ENCODE measurements at places on chromosomes 1 and 21. TPM values are rescaled to one million over a fixed set of nuclear protein-coding genes. Genes with fewer than 3 reads are reported as not detected.

DNA sequence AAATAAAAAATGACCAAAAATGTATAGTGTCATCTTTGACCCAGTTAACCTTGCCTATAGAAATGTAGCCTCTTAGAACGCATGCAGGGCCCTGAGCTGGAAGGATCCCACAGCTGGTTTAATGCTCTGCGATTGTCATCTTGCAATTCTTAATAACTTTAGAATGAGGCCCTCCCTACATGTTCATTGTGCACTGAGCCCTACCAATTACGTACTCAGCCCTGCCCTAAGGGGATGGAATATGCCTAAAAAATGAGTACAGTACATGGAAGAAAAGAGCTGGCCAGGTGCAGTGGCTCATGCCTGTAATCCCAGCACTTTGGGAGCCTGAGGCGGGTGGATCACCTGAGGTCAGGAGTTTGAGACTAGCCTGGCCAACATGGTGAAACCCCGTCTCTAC lies 57.8 kb upstream of the BCAR3 start:
- DNase-seq: no peak

- DNase-seq: no peak
These were observed 6.5 kb upstream of the MFAP2 start for GRCh38 chr1:16986962-16987361.

DNA sequence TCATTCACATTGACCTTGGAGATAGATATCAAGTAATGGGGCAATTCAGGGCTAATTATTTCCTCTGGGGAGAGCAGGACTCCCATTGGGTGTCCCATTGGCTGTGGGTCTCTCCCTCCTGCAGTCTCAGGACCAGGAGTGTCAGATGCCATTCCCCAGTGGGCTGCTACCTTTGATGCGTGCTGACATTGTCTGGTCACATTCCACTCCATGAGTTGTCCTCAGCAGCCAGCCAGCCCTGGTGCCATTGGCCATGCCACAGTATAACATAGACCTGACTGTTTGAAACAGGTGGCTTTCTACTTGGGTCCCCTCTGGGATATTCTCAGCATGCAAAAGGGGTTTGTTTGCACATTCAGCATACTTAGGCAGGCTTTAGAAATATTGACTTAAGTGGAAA lies 118.5 kb downstream of the MRPS6 start:
- no peak for DNase-seq

DNA sequence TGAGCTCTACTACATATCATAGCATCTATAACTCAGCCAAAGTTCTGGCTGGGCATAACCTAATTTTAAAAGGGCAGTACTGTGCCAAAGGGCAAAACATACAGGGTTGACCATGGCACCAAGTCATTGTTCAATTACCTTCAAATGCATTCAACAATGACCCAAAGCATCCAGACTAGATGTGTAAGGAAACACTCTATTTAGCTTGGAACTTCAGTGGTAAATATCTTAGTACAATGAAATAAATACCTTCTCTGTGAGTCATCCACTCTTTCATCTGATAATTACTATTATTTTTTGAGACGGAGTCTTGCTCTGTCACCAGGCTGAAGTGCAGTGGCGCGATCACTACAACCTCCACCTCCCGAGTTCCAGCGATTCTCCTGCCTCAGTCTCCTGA lies 70.0 kb downstream of the NVL start:
- no peak for DNase-seq

GRCh38 chr1:245888809-245889208 lies 618.3 kb downstream of the SMYD3 start:
- peak; percentile 25 for DNase-seq

GRCh38 chr1:39370602-39371001 lies 120.8 kb upstream of the BMP8A start:
- DNase-seq: no peak

DNA sequence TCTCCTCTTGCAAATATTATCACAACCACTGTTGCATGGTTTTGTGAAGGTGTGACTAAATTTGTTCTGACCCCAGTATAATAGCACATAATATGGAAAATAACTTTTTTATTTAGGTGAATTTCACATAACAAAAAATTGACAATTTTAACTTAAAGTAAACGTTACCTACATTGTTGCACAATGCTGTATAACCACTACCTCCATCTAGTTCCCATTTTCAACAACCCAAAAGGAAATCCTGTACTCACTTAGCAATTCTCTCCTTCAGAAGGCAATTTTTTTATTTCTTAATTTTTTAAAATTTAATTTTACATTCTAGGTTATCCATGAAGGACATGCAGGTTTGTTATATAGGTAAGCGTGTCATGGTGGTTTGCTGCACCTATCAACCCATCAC lies 95.2 kb downstream of the KCNJ6 start:
- no peak for DNase-seq

GRCh38 chr1:228452194-228453021 lies 34.8 kb upstream of the RNF187 start:
- DNase-seq: no peak

DNA sequence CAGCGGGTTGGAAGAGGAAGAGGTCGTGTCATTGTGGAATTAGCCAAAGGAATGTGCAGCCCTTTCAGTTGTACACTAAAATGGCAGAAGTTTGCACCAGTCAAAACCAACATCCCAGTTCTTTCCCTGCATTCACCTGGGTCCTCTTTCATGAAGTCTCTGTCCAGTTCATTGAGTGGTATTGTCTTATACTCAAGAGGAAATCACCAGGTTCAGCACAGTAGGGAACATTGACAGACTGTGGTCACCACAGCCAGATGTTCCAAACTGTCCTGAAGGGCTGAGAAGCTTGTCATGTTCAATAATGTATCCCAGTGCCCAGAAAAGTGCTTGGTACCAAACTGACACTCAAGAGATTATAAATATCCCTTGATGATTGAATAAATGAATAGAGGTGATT lies 131.6 kb downstream of the GLUL start:
- DNase-seq: no peak

DNA sequence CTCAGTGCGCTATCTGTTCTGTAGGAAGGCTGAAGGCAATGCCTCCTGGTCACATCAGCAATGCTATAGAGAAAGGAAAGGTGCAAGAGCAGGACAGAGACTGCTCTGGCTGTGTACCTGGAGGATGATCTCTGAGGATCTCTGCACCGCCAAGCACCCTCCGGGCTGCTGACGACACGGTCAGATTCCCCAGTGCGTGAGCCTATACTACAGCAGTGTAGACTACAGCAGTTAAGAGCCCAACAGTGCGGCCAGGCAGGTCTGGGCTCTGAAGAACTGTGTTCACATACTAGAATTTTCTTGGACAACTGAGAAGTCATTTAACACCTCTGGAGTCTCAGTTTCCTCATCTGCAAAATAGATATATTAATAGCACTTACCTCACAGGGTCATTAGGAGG lies 39.9 kb downstream of the ITPKB start:
- no peak for DNase-seq

- no peak for DNase-seq
These were observed 4.8 kb upstream of the RHCE start for GRCh38 chr1:25425098-25426085.

- no peak for DNase-seq
These were observed 998.6 kb upstream of the NCAM2 start for GRCh38 chr21:19999369-20000272.

- no peak for DNase-seq
These were observed 153.5 kb upstream of the GALNT2 start for GRCh38 chr1:229913489-229913888.

- no peak for DNase-seq
These were observed 123.7 kb upstream of the EDN2 start for GRCh38 chr1:41608211-41608610.

DNA sequence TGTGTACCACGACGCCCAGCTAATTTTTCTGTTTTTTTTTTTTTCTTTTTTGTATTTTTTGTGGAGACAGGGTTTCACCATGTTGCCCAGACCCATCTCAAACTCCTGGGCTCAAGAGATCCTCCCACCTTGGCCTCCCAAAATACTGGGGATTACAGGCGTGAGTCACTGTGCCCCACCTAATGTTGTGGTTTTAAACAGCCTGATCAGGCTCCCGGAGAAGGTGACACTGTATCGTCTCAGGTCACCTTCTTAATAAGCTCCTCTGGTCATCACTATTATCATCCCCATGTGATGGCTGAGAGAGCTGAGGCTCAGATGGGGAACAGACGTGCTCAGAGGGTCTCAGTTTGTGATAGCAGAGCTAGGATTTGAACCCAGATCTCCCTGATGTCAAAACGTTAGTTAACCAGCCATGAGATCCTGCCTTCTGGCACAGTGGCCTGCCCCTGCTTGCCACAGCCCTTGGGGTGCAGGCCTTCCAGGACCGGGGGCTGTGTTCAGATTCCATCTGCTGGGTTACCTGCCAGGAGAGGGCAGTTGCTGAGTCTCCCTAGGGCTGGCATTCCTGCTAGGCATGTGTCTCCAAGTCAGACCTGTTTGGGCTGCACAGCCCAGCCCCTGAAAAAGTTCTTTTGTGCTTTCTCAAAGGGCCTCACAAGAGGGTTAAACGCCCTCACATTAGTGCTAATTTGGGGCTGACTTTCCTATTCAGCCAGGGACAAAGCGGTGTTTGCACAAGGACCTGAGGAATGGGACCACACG lies 32.7 kb upstream of the GRHL3 start:
- no peak for DNase-seq

DNA sequence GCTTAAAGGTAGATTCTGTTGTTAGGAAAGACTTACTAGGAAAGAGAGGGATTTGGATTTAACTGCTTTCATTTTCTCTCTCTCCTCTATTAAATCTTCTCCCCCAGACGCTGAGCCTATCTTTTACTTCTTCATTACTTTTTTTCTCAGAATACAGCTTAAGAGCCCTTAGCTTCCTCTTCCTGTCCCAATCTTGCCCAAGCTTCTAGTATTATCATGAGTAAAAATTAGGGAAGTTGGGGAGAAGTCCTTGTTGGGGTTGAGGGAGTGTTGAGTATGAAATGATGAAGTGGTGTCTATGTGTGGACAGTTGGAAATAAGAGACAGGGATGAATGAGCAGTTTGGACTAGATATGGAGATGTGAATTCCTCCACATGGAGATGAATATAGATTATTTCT lies 35.0 kb downstream of the ACP6 start:
- DNase-seq: no peak

DNA sequence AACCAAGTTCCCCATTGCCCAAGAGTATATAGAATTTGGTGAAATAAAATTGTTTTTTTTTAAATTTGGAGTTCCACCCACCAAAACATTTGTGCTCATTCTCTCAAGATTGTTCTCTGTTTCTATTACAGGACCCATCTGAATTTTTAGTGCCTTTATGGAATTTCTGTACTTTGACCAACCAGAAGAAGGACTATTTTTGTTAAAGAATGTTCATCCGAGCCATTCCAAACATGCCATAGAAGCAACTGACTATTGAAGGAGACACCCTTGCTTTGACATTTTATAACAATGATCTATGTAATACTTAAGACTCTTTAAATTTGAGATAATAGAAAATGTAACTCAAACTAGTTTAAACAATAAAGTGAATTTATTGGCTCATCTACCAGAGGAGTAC lies 655.7 kb upstream of the ADAMTS5 start:
- DNase-seq: no peak

DNA sequence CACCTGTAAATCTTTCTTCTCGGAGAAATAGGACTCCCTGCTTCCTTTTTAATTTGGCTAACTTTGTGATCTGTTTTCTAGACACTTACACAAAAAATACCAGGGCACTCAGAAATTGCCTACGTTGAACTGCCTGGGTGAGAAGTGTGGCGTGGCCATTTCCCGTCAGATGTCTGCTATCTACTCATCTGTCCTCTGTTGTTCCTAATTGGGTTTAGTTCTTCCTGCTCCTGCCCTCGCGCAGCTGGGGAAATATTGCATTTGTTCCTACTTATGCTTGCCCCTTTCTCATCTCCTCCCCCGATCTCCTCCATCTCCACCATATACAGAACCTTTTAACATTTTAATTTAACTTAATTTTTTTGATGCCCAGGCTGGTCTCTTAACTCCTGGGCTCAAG lies 55.1 kb downstream of the CD58 start:
- DNase-seq: no peak

DNA sequence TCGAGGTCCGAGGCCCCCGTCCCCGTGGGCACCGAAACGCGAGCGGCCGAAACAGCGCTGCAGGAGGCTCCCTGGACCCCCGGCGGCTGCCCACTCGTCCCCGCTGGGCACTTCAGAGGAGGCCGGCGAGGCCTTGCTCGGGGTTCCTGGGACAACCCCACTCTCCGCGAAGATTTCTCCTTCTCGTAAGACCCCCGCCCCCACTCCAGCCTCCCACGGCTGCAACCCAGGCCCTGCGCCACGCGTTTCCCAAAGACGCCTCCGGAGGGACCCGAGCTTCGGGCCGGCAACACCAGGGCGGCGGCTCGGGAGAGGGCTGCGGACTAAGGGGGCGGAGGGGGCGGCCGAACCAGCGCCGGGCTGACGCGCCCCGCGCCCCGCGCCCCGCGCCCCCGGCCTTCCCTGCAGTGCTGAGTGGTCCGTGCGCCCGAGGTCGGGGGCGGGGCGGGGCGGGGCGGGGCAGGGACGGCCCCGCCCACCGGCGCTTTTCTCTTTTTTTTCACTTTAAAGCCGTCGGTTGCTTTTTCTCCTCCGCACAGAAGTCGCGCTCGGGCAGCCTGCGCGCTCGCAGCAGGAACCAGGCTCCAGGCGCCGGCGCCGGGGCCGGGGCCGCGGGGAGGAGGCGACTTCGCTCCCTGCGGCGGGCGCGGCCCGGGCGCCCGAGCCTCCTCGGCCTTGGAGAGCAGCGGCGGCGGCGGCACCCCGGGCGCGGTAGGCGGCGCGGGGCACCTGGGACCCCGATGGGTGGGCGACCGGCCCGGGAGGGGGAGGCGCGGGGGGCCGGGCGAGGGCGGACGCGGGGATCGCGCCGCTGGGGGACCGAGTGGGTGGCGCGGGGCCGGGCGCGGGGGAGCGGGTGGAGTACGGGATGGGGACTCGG lies at the start of gene SPSB1:
SPSB1 (plus strand) TSS at position 534 of the 880 bp plus-strand sequence. CDS start 62,998 bp downstream, outside the sequence.
- DNase-seq: peak; percentile 30

DNA sequence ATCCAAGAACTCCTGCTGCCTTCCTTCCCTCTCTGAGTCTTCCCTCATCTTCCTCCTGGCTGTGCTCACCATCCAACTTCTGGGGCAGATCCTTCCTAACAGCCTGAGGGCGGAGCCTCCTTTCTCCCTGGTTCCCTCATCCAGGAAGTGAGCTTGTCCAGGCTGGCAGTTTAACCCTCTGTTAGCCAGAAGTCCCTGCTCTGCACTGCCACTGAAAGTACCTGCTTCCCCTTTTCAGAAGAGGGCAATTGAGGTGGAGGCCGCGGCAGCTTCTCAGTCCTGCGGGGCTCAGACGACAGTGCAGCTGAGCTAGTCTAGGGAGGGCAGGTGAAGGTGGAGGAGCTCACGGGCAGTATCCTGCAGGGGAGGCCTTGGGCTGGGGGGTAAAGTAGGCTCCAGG lies 149.1 kb downstream of the FCRL5 start:
- no peak for DNase-seq

The MFAP2 gene
- polyA plus RNA-seq: not detected

The TCHH gene
- polyA plus RNA-seq: not detected

The CELSR2 gene
- 0.17 TPM for polyA plus RNA-seq

The OPRD1 gene
- polyA plus RNA-seq: not detected

The CD48 gene
- polyA plus RNA-seq: 200 TPM

The GPR157 gene
- 2.0 TPM for polyA plus RNA-seq

The OBSCN gene
- 1.3 TPM for polyA plus RNA-seq

The LCE2A gene
- not detected for polyA plus RNA-seq
